Activated CD4-positive, alpha-beta memory T cell treated with anti-CD3 and anti-CD28 coated beads for 36 hours (primary cell): ENCODE measurements at places on chromosomes 13 and 19. TPM values are rescaled to one million over a fixed set of nuclear protein-coding genes. Genes with fewer than 3 reads are reported as not detected.
A peak's percentile ranks its signal among the peaks of the same experiment; 100 is the strongest.

GRCh38 chr19:55034751-55035150 is 3.3 kb downstream of the GP6 start:
- no peaks in the 10 kb centered on the region for H3K27me3 ChIP-seq
- H3K27ac ChIP-seq: no peak overlapping the region
- H3K4me1 ChIP-seq: no peaks in the 10 kb centered on the region
- DNase-seq: no peak
- H3K4me3 ChIP-seq: no peak overlapping the region
- peaks cover under 1% of the 10 kb centered on the region for H3K36me3 ChIP-seq

DNA sequence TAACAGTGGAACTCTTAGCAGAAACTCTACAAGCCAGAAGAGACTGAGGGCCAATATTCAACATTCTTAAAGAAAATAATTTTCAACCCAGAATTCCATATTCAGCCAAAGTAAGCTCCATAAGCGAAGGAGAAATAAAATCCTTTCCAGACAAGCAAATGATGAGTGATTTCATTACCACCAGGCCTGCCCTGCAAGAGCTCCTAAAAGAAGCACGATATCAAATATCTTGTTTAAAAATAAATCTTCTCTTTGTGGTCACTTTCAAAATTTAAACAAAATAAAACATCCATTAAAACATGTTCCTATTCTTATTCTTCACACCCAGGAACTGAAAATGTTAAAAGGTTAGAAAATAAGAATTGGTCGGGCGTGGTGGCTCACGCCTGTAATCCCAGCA is 13.7 kb downstream of the MICU2 start:
- no peak overlapping the region for H3K27ac ChIP-seq
- DNase-seq: no peak
- no peaks in the 10 kb centered on the region for H3K27me3 ChIP-seq
- H3K4me1 ChIP-seq: peaks cover 65% of the 10 kb centered on the region

GRCh38 chr19:46265217-46265828 is 31.5 kb upstream of the HIF3A start:
- peak; percentile 78 for DNase-seq
- no peak overlapping the region for H3K4me3 ChIP-seq
- H3K27me3 ChIP-seq: peaks cover 52% of the 10 kb centered on the region
- no peak overlapping the region for H3K27ac ChIP-seq
- peaks cover 16% of the 10 kb centered on the region for H3K4me1 ChIP-seq
- no peaks in the 10 kb centered on the region for H3K36me3 ChIP-seq

DNA sequence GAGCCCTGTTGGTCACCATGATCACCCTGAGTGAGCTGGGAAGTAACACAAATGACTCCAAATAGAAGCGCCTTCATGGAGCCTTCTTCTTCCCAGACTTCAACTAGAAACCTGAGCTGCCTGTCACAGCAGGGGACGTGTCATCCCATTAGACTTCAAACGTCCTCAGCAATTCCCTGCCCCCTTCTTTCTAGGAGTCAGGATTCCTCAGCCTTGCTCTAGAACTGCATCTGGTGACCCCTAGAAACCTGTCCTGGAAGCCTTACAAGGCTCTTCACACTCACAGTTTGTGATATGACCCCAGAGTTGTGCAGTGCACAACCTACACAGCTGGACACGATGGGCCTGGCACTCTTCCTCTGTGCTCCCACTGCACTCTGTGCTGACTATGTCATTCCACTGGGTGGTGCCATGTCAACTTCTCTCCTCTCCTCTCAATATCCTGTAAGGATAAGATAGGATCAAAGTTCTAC is 23.6 kb upstream of the TTYH1 start:
- H3K27ac ChIP-seq: no peak overlapping the region
- peaks cover 18% of the 10 kb centered on the region for H3K27me3 ChIP-seq
- H3K36me3 ChIP-seq: no peaks in the 10 kb centered on the region
- H3K4me3 ChIP-seq: no peak overlapping the region

Gene RASGRP4
- total RNA-seq: 8.3 TPM

Gene ZNF791
- total RNA-seq: 18.2 TPM

DNA sequence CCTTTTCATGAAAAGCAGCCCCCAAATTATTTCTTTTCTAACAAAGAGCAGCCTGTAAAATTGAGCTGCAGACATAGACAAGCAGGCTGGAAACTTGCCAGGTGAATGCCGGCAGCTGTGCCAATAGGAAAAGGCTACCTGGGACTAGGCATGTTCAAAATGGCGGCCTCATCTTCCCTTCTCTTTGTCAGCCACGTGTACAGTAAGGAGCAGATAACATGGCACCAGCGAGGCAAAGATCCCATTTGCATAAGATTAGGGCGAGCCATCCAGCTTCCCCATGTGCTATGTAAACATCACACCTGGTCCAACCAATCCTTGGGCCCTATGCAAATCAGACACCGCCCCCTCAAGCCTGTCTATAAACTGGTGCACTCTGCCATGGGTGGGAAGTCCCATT is 31.2 kb upstream of the CACNA1A start:
- no peak for DNase-seq
- H3K36me3 ChIP-seq: no peaks in the 10 kb centered on the region
- no peaks in the 10 kb centered on the region for H3K4me1 ChIP-seq
- peaks cover 26% of the 10 kb centered on the region for H3K27me3 ChIP-seq
- no peak overlapping the region for H3K27ac ChIP-seq

Gene FPR3
- total RNA-seq: not detected

Gene EHD2
- total RNA-seq: 0.81 TPM

Gene SF3A2
- total RNA-seq: 123 TPM

DNA sequence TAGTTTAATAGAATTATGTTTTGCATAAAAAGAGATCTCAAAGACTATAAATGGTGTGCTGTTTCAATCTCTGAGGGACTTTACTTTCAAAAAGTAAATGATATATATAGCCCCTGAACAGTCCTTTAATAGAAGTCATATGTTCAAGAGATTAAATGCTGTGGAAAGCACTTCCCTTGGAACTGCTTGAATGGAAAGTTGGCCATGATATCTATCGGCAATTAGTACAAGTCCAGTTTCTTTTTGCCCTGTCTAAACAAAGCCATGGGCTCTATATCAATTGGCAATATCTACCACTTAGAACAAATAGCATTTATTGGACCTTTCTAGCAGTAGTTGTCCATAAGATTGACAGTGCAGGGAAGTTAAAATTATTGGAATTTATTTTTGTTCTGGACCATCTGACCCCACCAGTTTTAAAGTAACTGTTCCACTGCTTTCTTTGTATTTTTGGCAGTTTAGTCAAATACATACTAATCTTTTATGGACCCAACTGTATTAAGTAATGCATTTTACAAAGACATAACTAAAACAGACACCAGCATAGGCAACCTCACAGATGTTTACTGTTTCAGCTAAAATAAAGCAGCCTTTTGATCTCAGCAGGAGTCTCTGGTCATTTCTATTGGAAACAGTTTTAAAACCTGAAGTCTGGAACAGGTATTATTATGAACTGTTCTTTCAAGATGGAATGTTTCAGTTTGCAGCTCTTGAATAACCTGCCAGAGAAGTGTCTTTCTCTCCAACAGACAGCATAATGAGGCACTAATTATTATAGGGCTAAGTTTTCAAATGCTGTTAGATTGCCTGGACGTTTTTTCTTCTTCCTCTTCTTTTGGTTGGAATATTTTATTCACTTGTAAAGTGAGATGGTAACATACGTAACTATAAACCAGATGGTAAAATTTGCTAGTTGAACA is 282.6 kb downstream of the DCLK1 start:
- H3K36me3 ChIP-seq: no peaks in the 10 kb centered on the region
- H3K27me3 ChIP-seq: peaks cover 2% of the 10 kb centered on the region
- H3K4me1 ChIP-seq: no peaks in the 10 kb centered on the region
- H3K27ac ChIP-seq: no peak overlapping the region

- H3K4me3 ChIP-seq: no peak overlapping the region
- no peak overlapping the region for H3K27ac ChIP-seq
- DNase-seq: no peak
- no peaks in the 10 kb centered on the region for H3K27me3 ChIP-seq
Measured at GRCh38 chr19:46977548-46977947, 42.1 kb upstream of the NPAS1 start.

Gene CGB5
- total RNA-seq: not detected

DNA sequence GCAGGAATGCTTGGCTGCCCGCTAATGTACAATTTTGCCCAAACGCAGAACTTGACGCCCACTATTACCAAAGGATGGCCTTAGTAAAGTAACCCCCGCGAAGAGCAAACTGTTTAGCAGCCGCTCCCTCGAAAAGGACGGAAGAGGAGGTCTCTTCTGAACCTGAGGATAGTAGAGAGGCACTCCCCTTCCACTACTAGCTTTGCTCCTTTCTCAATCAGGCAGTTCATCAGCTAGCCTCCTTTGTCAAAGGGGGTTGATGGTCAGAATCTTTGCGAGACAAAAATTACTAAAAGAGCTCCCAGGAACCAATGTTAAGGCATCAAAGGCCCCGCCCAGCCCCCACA is 534 bp downstream of the CAB39L start:
- peaks cover 11% of the 10 kb centered on the region for H3K36me3 ChIP-seq
- no peaks in the 10 kb centered on the region for H3K27me3 ChIP-seq
- DNase-seq: no peak
- H3K4me3 ChIP-seq: peak overlapping the region; percentile 85

Gene PPM1N
- 3.5 TPM for total RNA-seq

GRCh38 chr13:111492958-111493357 is 172.5 kb downstream of the TEX29 start:
- no peak for DNase-seq
- H3K27me3 ChIP-seq: no peaks in the 10 kb centered on the region
- H3K36me3 ChIP-seq: no peaks in the 10 kb centered on the region
- H3K4me1 ChIP-seq: no peaks in the 10 kb centered on the region
- no peak overlapping the region for H3K27ac ChIP-seq

Gene ZNF606
- total RNA-seq: 5.1 TPM

DNA sequence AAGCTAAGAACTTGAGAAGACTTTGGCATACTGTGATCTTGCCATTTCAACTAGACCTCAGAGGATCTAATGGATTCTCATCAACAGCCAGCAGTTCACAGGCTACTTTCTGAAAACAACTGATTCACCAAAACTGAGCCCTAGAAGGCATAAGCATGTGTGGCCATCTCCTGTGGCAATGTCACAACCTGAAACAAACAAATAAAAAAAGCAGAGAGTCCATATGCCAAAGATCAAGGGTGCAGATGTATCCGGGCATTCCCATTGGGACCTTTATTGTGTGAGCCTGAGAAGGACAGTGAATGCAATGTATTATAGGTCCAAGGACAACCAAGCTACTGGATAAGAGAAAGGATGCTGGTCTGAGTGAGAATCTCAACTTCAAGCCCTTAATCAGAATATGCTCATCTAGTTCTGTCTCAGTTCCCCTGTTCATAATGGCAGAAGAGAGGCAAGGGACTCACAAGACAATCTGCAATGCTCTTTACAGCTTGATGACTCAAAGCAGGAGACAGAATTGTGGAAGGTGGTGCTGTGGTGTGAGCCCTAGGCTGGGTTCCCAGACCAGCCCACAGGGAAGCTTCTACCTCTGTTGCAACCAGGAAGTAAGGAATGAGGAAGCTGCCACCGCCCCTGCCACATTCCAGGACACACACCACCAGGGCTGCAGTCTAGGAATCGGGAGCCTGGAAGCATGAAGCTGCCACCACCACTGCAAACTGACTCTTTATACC is 133.7 kb downstream of the RAP2A start:
- peaks cover 21% of the 10 kb centered on the region for H3K27me3 ChIP-seq
- no peaks in the 10 kb centered on the region for H3K36me3 ChIP-seq
- H3K4me1 ChIP-seq: no peaks in the 10 kb centered on the region
- H3K27ac ChIP-seq: no peak overlapping the region
- no peak overlapping the region for H3K4me3 ChIP-seq
- no peak for DNase-seq

DNA sequence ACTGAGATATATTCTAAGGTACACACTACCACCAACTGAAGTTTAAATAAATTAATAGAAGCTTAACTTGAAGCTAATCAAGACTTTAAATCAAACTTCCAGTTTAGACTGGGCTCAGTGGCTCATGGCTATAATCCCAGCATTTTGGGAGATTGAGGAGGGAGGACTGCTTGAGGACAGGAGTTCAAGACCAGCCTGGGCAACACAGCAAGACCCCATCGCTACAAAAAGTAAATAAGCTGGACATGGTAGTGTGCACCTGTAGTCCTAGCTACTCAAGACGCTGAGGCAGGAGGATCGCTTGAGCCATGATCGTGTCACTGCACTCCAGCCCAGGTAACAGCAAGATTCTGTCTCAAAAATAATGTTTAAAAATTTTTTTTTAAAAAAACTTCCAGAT is 8.6 kb downstream of the KPNA3 start:
- no peak for DNase-seq
- H3K4me3 ChIP-seq: no peak overlapping the region
- peaks cover 33% of the 10 kb centered on the region for H3K4me1 ChIP-seq
- H3K36me3 ChIP-seq: no peaks in the 10 kb centered on the region

DNA sequence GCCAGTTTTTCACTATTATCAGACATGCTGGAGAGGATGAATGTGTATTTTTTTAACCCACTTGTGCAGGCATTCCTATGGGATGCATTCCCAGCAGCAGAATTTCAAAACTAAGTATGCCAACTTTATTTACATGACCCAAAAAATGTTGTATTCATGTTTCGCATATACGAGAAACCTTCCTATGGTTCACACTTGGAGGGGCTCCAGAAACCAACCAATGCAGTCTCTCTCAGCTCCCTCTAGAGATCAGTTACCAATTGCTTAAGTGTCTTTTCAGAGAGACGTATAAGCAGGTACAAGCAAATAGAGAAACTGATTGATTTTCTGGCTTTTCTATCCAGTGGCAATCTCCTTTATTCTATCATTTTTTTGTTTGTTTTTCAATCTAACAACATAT is 5.5 kb upstream of the PTOV1 start:
- no peak overlapping the region for H3K4me3 ChIP-seq
- H3K36me3 ChIP-seq: peaks cover 3% of the 10 kb centered on the region
- H3K27ac ChIP-seq: no peak overlapping the region
- peaks cover 26% of the 10 kb centered on the region for H3K4me1 ChIP-seq
- no peak for DNase-seq

- H3K27ac ChIP-seq: no peak overlapping the region
- DNase-seq: no peak
- H3K4me1 ChIP-seq: no peaks in the 10 kb centered on the region
Measured at GRCh38 chr13:98771838-98772611, 19.6 kb upstream of the SLC15A1 start.

Gene MISP
- not detected for total RNA-seq

- peak; percentile 13 for DNase-seq
- no peaks in the 10 kb centered on the region for H3K4me1 ChIP-seq
- H3K36me3 ChIP-seq: no peaks in the 10 kb centered on the region
Measured at GRCh38 chr19:4749870-4750590, 26.4 kb upstream of the DPP9 start.

Gene MAP4K1
- total RNA-seq: 205 TPM

DNA sequence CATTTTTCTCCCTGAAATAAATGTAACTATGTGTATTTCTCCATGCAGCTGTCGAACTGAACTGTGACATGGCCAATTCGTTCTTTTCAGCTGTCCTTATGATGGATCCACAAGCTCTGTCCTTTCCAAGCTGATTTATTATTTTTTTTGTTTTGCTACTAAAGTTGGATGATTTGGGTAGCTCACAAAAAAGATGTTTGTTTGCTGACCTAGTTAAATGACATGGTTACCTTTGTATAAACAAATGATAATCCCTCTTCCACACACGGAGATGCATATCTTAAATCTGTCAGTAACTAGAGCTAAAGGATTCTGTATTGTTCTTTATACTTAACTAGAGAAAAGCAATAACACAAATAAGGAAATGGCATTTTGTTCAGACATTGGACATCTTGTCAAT is 884.3 kb upstream of the PCDH20 start:
- H3K36me3 ChIP-seq: no peaks in the 10 kb centered on the region
- no peaks in the 10 kb centered on the region for H3K27me3 ChIP-seq

- no peaks in the 10 kb centered on the region for H3K4me1 ChIP-seq
- H3K27ac ChIP-seq: no peak overlapping the region
- H3K27me3 ChIP-seq: peaks cover 16% of the 10 kb centered on the region
- DNase-seq: no peak
- no peak overlapping the region for H3K4me3 ChIP-seq
- H3K36me3 ChIP-seq: no peaks in the 10 kb centered on the region
Measured at GRCh38 chr13:44855860-44856259, 133.4 kb downstream of the NUFIP1 start.
